Fibroblast of lung (primary cell): ENCODE measurements at places on chromosomes 7 and 10. TPM values are rescaled to one million over a fixed set of nuclear protein-coding genes. Genes with fewer than 3 reads are reported as not detected.

Gene ZNF783
- 8.7 and 11.4 TPM in 2 replicates for total RNA-seq

Gene PNLIPRP2
- total RNA-seq: not detected in 2 replicates

Gene BMPER
- total RNA-seq: 12.2 and 28.2 TPM in 2 replicates

Gene SEM1
- 50.8 and 52.7 TPM in 2 replicates for total RNA-seq

Gene CHST3
- 24.1 and 29.9 TPM in 2 replicates for total RNA-seq

Gene PDE1C
- 23.4 and 27.6 TPM in 2 replicates for total RNA-seq
